ENCODE measurements at places on chromosomes 12 and 14.

DNA sequence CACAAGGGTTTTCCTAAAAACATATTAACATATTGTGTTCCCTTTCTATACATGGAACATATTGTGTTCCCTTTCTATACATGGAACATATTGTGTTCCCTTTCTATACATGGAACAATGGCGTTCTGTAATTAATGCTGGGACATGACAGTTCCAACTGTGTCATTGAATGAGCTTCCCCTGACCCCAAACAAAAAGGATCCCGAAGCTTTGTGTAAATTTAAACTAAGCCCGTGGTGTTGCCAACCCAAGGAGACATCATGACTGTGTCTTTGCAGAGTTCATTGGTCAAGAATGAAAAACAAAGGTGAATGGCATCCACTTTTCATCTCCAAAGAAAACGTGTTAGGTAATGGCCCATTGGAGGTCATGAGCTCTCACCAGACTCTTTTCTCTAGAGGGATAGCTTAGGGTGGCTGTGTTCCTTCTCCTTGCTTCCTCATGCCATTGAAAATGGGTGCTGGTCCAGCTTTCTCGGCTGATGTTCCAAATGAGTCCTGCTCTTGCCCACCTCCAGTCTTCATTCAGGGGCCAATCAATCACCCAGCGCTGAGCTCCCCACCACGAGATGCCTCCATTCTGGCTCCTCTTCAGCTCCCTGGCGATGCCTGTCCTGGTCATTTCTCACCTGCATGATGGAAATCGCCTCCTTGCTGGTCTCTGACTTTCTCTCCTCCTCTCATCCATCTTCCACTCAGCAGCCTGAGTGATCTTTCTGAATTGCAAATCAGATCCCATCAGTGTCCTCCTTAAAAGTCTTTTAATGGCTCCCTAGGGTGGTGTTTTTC lies 156.1 kb downstream of the VRK1 start:
- DNase-seq = no peak

DNA sequence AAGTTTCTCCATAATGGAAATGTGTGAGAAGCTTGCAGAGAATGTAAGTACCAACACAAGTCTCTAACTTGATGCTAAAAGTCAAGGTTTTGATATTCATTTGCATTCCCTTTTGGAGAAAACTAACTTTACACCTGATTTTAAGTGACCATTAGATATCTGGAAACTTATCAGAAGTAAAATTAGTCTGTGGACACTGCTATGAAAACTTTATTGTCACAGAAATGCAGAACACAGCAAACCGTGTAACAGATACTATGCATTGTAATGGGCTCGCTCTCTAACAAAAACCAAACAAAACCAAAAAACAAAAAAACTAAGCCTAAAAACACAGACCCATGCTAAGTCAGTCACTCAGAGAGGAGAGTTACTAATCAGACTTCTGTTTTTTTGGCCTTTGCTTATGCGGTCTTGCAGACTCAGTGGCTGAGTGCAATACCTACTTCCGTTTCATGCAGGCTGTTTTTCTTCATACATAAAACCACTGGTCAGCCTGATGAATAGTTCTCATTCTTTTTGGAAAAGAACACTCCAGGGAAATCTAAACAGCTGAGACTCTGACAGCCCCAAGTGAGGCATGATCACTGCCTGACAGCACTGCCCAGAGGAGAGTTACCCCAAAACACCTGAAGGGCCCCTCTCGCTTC lies 35.7 kb downstream of the NRDE2 start:
- DNase-seq = no peak

GRCh38 chr14:102786768-102787167 lies 9.5 kb downstream of the TRAF3 start:
- no peak for DNase-seq

DNA sequence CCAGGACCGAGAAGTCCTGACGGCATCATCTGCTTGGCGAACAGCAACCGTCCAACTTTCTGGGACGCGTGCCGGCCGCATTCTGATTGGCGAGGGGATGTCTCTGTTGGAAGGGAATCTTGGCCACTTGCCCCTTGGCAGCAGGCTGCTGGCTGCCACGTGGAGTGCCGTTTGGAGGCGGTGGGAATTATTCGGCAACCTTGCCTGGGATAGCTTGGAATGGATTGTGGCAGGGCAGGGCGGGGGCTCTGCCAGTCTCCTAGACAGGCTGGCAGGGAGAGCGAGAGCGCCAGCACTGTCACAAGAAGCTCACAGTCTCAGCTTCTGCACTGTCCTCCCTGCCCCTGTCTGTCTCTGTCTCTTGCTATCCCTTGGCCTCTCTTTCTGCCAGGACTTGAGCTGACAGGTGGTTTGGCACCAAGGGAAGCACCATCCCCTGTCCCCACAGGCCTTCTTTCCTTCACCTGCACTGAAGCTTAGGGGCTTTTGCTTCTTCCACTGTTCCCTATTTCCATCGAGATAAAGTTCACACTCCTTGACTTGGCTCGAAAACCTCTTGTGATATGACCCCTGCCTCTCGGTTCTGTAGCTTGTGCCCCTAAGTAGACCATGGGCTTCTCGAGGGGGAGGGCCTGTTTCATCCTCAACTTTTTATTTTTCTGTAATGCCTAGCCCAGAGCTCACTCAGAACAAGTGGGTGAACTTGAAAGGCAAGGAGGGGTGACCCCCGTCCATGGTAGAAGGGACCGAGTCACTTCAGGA lies 201.9 kb downstream of the PHETA1 start:
- no peak for DNase-seq

DNA sequence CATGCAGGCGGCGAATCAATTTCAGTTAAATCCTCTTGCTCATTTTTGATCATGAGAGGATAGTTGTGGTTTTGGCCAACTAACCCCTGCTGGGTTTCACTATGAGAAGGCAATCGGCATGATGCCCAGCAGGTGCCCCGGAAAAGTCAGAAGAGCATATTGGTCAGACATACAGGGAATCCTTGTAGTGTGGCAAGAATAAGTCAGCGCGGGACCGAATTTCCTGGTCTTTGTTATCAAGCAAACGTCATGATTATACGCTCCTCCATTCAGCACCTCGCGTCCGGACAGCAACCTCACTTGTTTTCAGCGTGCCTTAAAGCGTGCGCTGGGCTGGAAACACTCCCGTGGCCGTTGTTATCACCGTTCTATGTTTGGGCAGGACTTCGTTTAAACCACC lies 1.8 kb downstream of the TBC1D30 start:
- peak; percentile 21 for DNase-seq

DNA sequence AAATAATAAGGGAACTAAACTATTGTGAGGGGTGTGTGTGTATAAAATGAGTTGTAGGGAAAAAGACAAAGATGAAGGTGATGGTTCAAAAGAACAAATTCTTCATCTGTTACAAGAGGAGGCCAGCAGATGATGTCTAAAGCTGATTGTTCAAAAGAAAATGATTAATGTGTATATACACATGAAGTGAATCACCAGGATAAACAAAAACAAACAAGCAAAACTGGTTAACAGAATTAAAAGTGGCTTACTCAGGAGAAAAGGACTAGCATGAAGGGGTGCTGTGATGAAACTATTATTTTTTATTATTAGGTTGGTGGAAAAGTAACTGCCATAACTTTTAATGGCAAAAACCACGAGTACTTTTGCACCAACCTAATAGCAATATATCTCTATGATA lies 348.4 kb downstream of the BCL11B start:
- no peak for DNase-seq

DNA sequence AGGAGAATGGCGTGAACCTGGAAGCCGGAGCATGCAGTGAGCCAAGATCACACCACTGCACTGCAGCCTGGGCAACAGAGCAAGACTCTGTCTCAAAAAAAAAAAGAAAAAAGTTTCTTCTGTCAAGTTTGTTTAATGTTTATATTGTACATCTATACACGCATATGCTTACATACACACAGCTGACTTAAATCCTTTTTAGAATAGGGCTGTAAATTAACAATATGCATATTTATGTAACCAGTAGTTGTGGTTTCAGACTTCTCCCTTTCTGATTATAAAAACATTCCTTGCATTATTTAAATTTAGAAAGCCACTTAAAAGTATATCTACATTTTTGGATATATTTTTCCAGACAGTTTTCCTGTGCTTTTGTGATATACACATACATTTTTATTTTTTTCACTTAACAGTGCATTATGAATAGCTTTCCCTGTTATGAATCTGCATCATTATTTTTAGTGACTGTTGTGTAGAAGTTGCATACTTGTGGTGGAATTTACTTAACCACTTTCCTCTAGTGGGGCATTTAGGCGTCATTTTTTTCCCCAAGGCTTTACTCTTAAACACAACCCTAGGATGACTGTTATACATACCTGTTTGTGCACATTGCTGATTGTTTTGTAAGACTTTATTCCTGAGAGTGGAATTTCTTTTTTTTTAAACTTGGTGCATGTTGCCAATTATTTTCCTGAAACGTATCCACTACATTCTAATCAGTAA lies 29.4 kb downstream of the POLR3B start:
- DNase-seq = no peak

- DNase-seq = no peak
These were observed 49.4 kb downstream of the MAGOHB start for GRCh38 chr12:10563966-10564365.

GRCh38 chr12:122730215-122731014 lies at the start of gene HCAR1:
Gene HCAR1, minus strand, starts transcription at chr12:122730844. Its CDS starts 505 bp downstream, at chr12:122730339.
- no peak for DNase-seq

- DNase-seq = no peak
These were observed 11.5 kb upstream of the LGMN start for GRCh38 chr14:92759679-92760523.

- DNase-seq = no peak
These were observed 74.2 kb downstream of the TESC start for GRCh38 chr12:117024961-117025480.

GRCh38 chr14:99081880-99082279 lies 190.1 kb downstream of the BCL11B start:
- no peak for DNase-seq

- no peak for DNase-seq
These were observed 21.4 kb downstream of the SYNE2 start for GRCh38 chr14:63874223-63874622.

DNA sequence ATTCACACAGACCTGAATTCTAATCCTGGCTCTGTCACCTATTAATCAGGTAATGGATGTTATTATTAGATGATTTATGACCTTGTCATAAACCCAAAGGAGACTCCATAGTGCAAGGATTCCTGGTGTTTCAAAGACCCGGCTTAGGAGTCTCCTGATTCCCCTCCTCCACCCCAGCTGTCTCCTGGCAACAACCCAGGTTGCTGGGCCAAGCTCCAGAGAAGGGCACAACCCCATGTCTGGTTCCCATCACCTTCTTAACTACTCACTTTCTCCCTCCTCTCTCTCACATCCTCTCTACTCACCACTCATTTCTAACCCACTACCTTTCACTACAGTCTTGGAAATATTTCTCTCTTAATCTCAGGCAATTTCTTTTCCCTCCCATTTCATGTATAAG lies 41.6 kb downstream of the RHOJ start:
- DNase-seq = no peak

DNA sequence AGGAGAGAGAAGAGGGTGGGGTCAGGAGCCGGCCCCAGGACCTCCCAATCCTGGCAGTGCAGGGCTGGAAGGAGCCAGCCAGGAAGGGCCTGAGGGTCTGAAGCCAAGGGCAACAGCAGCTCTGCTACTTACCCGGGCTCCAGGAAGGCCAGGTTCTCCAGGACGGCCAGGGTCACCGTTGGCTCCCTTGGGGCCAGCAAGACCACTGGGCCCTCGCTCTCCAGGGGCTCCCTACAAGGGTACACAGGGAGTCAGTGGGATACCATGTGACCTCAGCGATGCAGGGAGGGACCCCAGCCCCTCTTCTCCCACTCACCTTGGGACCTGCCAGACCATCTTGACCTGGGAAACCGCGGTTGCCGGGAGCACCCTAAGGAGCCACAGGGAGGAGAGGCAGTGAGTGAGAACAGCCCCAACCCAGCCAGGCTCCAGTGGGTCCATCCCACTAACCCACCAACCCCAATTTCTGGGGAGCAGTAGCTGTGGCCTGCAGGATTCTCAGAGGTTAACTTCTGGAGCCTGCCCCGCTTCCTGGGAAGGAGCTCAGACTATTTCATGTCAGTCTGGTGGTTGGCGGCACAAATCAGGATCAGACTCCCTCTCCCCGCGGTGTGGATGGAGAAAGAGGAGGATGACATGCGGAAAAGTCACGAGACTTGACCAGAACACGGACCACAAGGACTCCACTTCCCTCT lies 18.5 kb downstream of the COL2A1 start:
- no peak for DNase-seq

GRCh38 chr14:98062083-98062482 lies 1209.9 kb downstream of the BCL11B start:
- DNase-seq = no peak

GRCh38 chr14:79436335-79436734 lies 775.0 kb downstream of the DIO2 start:
- DNase-seq = no peak

DNA sequence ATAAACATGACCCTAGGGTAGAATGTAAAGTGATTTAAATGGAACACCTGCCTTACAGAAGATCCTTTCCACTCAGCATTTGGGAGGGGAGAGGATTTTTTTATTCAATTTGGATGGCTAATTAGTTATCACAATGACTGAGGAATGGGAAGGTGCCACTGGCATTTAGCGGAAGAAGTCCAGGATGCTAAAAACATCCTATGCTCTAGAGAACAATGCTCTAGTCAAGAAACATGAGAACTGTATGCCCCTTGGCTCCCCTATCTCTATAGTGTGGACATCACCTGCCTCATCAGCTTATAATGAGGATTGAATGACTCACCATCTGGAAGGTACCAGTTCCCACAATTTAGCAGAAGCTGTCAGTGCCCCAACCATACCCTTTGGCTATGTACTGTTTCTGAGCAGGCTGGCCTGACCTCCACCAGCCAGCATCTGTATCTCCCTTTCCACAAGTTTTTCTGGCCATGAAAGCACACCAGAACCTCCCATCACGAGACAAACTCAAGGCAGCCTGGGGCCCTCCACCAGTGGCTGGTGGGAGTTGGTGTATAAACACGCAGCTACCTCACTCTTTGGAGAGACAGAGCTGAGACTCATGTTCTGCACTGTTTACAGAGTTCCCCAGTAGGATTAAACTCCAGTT lies 109.7 kb upstream of the VASH1 start:
- no peak for DNase-seq

DNA sequence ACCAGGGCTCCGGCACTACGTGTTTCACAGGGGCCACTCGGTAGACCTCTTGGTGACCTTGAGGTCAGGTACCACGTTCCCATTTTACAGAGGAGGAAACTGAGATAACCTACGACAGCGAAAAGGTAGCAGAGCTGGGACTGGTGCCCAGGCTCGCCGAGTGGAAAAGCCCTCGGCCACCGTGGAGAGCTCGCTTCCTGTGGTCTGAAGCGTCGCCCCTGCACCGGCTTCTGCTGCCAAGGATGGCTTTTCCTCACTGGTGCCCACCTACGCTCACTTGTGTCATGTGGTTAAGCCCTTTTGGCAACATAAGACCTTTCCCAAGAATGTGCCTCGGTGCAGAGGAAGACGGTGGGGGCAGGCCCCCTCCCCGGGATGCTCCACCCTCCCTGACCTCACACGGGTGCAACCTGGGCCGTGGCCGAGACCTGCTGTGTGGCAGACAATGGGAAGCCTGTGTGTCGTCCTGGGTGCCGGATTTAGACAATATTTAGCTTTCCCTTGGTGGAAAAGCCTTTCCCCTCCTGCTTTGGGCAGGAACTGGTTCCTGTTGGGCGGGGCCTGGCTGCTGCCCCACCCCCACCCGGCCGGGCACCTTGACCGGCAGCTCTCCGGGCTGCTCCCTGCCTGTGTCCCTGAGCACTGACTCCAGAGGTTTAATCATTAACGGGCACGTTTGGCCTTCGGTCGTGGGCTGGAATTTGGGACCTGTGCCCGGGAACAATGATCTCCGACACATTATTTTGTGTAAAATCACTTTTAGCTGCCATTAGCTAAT lies 32.4 kb upstream of the PPP1R13B start:
- DNase-seq = peak; percentile 1

GRCh38 chr14:70203686-70204085 lies 14.9 kb upstream of the SLC8A3 start:
- no peak for DNase-seq

- no peak for DNase-seq
These were observed 271.4 kb downstream of the NAV3 start for GRCh38 chr12:78101946-78102635.
